ENCODE measurements at places on chromosomes 5 and 9.

DNA sequence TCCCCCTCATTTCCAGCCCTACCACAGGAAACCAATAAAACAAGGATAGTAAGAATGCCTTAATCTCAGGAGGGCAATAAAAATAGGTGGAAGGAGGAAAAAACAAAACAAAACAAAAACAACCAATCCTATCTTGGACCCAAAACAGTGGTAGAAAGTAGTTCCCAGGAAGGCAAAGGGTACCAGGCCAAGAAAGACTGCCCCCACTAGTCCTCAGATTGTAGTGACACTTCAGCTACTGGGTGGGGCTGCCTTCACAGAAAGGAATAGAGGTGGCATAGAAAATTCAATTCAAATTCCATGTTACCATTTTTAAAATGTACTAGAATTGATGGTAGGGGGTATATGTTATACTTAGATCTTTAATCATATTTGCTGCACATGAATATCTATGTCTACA lies 59.3 kb downstream of the DPYSL3 start:
- no peak for DNase-seq

DNA sequence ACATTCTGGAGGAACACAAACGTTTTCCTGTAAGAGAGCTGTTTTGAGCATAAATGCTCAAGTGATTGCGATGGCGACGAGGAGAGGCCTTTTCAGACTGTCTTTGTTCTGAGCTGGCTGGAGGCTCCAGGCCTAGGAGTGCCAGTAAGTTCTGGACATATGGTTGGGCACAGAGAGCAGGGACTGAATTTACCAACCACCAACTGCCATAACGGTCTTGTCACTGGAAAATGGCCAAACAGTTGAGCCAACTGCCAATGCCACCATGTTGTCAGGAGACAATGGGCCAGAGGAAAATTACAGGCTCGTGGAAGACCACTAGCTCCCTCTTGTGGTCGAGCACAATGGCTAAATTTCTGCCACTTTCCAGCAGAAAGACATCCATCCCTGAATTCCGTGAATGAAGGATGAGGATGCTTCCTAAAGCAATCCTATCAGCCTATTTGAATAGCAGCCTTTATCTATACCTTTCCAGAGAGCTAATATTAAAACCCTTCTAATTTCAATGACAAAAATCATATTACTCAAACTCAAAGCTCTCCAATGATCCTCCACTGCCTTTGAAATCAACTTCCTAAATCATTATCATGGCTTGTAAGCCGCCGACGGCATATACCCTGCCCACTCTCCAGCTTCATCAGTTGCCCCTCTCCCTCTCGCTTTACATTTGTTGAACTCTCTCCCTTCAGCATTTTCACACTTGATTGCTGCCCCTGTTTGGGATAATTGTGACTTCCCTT lies 66.9 kb upstream of the GLIS3 start:
- no peak for DNase-seq

GRCh38 chr9:98742325-98743280 lies 33.9 kb upstream of the GABBR2 start:
- DNase-seq, result no peak

DNA sequence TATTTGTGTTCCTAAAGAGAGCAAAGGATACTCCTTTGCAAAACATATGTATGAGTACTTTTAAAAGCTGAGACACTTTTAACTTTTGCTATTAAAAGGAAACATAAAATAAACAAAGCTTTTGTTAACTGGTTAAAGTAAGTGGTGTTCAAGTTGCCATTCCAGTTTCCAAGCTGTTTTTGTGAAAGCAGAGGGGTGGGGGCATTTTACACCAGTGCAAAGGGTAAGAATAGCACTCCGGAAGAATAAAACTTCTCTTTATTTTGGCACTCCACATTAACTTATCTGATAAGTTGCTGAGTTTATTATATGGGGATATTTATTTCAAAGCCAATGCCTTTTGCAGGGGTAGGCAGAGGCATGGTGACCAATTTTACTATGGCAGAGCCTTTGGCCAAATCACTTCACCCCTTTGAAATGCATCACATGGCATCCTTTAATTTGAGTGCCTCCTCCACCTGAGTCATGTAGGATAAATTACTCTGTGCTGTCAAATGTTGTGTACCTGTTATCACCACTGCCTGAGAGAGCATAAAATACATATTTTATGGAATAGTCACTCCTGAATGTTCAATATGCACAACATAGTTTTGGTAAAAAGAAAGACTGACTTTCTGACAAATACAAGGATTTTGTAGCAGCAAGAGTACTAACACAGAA lies 62.9 kb downstream of the MLLT3 start:
- no peak for DNase-seq

GRCh38 chr9:92291577-92291976 lies 1.9 kb downstream of the IARS1 start:
- DNase-seq, result no peak

GRCh38 chr5:96538808-96539250 lies 105.8 kb upstream of the PCSK1 start:
- DNase-seq, result no peak

DNA sequence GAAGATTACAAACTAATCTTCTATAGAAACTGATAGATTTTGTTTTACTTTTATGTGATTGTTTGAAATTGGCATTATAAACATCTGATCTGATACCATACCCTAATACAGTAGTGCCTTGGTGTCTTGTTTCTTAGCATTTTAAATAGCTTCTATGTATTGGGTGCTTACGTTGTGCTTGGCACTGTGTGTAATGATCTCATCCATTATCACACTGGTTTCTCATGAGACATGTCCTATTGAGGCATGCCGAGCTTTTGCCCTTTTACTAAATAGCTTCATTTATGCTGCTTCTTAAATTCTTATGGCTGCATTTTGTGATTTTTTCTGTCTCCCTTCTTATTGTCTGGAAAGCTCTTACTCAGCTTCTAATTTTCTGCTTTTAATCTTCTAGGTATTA lies 48.2 kb upstream of the TLR4 start:
- DNase-seq, result no peak

DNA sequence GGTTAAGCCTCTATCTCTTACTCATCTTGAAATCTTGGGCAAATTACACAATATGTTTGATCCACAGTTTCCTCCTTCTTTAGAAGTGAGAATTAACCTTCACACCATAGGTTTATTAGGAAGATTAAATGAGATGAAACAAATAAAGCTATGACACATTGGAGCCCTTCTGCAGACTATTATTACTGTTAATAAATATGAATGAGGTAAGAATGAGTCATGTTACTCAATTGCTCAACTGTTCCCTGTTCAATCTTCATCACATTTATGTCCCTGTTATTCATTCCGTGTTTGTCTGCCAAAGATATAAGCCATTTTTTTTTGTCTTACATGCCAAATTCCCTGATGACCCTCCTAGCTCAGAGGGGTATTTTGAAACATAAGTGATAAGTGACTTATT lies 52.1 kb upstream of the PAPPA start:
- no peak for DNase-seq

DNA sequence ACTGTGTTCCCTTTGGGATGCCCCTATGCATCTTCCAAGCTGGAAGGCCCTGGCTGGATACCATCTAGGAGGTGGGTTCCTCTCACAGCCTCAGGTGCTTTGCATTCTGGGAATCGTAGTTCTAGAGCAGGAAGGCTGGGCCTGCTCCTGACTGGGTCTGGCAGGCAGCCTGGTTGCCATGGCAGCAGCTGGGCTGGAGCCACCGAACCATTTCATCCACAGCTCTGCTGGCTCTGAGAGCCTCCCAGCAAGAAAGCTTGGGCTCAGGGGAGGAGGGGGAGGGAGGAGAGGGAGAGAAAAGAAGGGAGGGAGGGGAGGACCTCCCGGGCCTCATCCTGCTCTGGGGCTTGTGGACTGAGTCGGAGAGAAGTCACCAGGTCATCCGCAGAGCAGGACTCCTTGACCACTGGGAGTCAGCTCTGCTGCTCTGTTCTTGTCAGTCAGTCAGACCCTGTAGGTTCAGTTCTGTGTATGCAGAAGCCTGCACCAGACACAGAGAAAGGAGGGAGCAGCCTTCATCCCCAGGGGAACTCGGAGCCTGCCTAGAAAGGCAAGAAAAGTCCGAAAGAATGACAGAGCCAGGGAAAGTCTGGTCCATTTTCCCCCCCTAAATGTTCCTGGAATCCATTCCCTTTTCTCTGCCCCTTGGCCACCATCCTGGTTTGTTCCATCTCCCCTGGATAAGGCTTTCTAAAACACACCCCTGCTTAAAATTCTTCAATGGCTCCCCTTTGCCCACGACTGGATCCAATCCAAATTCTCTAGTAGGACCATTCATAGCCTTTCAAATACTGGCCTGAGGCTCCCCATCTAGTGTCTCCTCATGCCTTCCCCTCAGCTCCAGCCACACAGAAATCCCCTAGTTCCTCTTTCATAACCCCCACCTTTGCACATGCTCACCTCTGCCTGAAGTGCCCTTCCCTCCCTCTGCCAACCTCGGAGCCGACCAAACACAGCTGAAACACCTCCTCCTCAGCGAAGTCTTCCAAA lies 65.4 kb upstream of the ARAP3 start:
- DNase-seq, result no peak

- DNase-seq, result no peak
These were observed 173.4 kb downstream of the DNAH5 start for GRCh38 chr5:13771011-13771571.

GRCh38 chr5:155936520-155937406 lies 390.2 kb upstream of the SGCD start:
- DNase-seq, result no peak

DNA sequence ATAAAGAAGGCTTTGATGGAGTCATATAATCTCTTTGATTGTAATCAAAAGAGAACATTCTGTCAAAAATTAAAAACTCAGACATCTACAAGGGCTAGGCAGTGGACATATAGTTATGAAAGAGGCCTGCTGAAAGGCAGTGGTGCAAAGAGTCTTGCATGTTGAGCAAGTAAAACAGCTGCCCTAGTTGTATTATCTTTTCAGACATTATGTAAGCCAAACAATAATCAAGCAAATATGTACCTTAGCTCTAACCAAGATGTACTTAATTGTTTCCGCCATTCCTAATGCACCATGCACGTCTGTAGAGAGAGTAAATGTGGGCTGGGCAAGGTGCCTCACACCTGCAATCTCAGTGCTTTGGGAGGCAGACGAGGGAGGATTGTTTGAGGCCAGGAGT lies 14.3 kb downstream of the GAPT start:
- no peak for DNase-seq

DNA sequence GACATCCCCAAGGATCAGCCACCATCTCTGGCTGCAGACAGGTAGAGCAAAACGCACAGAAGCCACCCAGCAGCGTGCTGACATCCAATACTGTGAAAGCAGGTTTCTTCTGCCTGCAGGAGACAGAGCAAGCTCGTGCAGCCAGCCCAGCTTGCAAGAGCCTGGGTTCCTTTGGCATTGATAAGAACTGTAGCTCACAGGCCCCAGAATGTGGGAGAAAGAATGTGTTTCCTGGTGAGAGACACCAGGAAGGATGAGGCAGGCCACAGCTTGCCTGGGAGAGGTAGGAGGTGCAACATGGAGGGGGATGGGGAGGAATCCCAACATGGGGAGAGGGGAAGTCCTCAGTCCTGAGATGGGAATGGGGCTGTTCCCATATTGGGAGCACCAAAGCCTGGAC lies 34.0 kb upstream of the ARAP3 start:
- DNase-seq, result no peak

DNA sequence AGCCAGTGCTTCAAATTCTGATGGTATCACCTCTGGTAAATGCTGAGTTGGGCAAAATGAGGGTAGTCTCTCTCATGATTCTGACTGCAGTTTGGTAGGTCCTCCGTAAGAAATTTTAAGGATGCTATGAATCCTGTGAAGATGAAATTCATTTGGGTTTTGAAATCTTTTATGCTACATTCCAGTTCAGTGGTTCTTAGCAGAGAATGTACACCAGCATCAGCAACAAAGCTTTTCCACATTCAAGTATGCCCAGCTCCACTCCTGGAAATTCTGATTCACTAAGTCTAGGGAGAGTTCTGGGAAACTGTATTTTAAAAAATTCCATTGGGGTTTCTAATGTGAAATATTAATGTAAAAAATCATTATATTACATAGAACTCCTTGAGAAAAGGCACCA lies 33.6 kb upstream of the ACOT12 start:
- no peak for DNase-seq

GRCh38 chr9:121344184-121344583 lies 25.9 kb downstream of the STOM start:
- DNase-seq, result no peak

GRCh38 chr5:178790371-178790770 lies 59.9 kb upstream of the ZNF354A start:
- no peak for DNase-seq

- DNase-seq, result no peak
These were observed 115.0 kb downstream of the CETN3 start for GRCh38 chr5:90294604-90295003.

GRCh38 chr5:146753641-146754040 lies 124.9 kb downstream of the PPP2R2B start:
- DNase-seq, result no peak

DNA sequence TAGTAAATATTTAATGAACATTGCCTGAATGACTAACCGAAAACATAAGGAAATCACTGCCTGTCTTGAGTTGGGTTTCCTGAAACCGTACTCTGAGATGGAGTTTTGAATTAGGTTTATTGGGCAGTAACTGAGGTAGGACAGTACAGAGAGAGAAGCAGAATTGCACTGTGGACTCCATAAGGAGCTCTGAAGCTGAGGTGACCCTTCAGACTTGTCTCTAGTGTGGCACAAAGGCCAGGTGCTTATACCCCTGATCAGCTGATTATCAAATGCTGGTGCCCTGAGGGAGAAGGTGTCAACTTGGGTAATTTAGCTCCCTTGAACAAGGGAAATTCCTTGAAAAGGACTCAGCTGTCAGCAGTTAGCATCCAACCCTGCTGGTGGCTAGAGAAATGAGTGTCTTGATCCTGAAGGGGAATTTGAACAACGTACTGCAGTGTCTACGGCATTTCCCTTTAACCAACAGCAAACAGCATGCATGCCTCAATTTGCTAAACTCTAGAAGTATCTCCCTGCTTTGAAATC lies 135.0 kb upstream of the SMARCA2 start:
- DNase-seq, result no peak

DNA sequence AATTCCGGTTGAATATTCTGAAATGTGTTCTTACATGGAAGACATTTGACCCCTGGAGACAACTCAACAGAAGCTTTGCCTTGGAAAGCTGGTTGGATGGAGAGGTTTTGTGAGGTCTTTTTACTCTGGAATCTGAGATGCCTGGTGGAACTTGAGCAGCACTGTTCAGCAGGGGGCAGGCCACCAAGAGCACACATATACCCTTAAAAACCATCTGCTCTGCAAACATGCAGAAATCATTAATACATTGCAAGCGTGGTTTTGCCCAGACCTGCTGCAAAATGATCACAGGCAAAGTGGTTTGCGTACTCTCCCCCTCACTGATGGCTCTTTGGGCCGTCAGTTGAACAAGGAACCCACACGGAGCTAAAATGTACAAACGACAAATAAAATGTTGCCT lies 32.8 kb upstream of the DAP start:
- no peak for DNase-seq

All from cortex of kidney (tissue), 1 donor.